HCT116 (cell line): ENCODE measurements at places on chromosomes 11 and 22. TPM values are rescaled to one million over a fixed set of nuclear protein-coding genes. Genes with fewer than 3 reads are reported as not detected.

Gene NLRP10
- not detected for total RNA-seq

Gene TRIM49C
- total RNA-seq, result not detected

Gene FAM227A
- 3.9 TPM for total RNA-seq

Gene ANO9
- 70.3 TPM for total RNA-seq

DNA sequence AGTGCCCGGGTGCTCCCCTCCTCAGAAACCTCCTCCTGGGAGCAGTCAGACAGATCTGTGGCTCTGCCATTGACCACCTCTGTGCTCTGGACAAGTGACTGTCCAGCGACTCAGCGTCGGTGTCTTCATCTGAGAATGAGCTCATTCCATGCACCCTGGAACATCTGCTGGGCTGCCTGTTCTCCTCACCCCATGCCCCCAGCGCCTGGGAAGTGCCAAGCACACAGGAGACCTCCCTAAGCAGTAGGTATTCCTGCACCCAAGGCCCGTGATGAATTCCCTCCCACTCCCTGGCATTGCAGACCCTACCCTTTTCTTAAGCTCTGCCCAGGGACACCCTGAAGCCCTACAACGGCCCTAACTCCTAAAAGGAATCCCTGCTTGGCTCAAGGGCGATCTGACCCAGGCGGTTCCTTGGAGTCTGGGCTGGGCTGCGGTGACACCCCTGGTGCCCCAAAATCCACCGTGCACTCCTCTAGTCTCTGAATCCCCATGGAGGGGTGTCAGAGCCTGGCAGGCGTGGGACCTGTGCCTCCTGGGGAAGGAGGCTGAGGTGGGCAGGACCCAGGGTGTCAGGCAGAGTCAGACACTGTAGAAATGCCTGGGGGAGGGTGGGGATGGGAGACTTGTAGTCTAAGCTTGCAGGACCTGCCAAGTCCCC is 92.0 kb downstream of the CEP164 start:
- no peak for DNase-seq

- DNase-seq, result no peak
These were observed 45.2 kb downstream of the GRIK4 start for GRCh38 chr11:120556797-120557196.

GRCh38 chr11:2586793-2587131 is 113.0 kb downstream of the KCNQ1OT1 start:
- DNase-seq, result no peak

DNA sequence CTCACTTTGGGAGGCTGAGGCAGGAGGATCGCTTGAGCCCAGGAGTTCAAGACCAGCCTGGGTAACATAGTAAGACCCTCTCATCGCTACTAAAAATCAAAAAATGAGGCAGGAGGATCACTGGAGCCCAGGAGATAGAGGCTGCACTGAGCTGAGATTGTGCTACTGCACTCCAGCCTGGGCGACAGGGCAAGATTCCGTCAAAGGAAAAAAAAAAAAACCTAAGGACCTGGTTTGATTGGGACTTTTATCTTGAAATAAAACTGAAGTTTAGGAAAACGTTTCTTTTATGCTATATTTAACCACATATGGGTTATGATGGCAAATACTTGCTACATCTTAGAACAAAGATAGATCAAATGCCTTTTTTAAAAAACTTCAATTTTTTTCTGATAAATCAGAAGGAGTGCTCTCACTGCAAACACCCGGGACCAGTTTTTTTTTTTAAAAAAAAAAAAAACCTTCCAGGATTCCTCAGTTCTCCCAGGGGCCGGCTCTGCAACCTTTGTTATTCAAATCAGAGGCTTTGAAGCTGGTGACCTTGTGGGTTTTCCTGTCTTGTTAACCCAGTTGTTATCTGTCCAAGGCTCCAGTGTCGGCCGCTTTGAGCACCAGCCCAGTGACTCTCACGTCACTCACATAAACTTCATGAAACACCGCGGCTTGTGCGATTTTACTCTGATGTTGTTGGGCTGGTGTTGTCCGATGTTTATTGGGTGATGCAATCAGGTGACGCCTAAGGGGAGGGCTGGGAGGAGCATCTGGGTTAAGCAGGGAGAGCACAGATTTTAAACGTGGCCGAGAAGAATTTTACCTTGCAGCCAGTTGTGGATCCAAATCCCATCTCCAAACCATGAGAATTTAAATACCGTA is 24.7 kb upstream of the SLC22A12 start:
- peak; percentile 92 for DNase-seq

- DNase-seq, result no peak
These were observed 519.6 kb downstream of the SOX6 start for GRCh38 chr11:15836795-15837194.

DNA sequence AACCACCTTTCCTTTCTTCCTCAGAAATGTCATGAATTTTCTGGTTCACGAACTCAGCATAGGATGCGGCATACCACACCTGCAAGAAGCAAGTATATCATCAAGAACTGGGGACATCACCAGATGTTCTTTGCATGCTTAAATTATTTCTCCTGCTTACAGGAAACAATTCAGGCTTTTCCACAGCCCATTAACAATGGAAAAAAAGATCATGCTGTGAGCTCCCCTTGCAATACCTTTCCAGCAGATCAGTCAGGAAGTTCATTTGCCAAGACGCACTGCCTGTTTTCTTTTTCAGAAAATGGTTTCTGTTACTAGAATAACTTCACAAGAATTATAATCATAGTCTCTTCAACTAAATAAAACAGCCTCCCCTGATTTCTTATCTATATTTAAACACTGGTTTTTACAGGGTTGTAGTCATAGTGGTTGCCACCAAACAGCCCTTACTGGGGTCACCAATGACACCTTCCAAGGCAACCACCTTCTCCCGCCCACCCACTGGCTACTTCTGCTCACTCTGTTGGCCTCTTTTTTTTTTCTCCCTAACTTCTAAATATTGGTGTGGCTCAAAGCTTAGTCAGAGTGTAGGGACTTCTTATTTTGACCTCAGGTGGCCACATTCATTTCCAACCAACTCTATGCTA is 42.3 kb upstream of the NFRKB start:
- DNase-seq, result no peak

- DNase-seq, result no peak
These were observed 55.6 kb upstream of the RRM1 start for GRCh38 chr11:4039011-4039410.

GRCh38 chr11:2389377-2390026 is 11.0 kb upstream of the TSSC4 start:
- DNase-seq, result no peak

DNA sequence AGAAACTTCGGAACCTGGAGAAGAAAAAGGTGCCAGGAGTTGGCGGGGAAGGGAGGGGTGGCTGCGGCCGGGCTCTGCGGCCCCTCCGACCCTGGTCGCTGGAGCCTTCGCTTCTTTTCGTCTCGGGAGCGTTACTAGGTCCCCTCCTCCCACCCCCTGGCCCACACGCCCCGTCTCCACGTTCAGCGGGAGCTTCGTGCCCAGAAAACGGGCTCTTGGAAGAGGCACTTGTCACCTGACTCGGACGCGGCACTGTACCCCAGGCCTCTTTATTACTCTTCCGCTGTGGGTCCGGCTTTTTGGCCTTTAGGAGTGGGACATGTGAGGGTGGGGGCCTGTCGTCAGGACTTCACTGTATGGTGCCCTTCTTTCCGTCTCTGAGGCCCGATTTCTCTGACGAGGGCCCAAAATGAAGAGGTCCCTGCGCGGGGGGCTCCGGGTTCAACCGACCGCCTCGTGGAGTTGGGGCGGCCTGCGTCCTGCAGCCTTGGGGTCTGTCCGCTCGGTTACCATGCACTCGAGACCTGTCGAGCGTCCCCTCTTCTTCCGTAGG is 1.2 kb downstream of the CAPRIN1 start:
- DNase-seq, result no peak

- no peak for DNase-seq
These were observed 36.0 kb downstream of the DDIAS start for GRCh38 chr11:82937554-82937953.

DNA sequence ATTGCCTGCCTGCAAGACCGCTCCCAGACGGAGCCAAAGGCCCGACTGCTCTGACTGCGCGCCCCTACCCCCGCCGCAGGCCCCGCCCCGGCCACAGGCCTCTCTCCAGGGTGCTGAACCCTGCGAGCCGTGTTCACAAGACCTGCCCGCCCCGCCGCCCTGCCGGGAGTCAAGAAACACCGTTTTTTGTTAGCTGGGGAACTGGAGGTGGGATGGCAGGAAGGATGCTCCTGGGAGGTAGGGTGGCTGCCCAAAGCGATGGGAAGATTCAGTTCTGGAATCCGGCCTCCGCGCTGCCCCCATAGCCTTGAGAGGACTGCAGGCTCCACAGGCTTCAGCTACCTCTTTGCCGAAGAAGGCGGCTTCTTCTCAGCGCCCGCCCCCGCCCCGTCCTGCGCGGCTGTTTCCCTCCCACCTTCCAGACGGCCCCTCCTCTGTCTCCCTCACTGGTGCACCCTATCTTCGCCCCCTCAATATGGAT is 2.7 kb upstream of the PDE2A start:
- DNase-seq, result no peak

DNA sequence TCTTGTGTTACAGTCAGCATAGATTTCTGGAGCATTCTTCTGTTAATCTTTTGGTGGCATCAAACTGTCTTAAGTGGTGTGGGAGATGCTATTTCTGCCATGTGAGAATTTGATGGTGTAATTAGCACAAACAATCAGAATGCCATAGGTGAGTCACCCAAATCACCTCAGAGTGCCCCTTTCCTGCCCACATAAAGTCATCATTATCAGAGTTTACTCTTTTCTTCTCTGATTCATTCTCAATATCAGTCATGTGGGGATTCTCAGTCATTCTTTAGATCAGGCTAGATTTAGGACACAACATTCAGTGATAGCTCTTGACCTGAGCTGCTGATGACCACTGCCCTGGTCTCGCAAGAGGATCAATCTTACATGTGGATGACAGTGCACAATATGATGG is 23.7 kb upstream of the MS4A6A start:
- DNase-seq, result no peak

DNA sequence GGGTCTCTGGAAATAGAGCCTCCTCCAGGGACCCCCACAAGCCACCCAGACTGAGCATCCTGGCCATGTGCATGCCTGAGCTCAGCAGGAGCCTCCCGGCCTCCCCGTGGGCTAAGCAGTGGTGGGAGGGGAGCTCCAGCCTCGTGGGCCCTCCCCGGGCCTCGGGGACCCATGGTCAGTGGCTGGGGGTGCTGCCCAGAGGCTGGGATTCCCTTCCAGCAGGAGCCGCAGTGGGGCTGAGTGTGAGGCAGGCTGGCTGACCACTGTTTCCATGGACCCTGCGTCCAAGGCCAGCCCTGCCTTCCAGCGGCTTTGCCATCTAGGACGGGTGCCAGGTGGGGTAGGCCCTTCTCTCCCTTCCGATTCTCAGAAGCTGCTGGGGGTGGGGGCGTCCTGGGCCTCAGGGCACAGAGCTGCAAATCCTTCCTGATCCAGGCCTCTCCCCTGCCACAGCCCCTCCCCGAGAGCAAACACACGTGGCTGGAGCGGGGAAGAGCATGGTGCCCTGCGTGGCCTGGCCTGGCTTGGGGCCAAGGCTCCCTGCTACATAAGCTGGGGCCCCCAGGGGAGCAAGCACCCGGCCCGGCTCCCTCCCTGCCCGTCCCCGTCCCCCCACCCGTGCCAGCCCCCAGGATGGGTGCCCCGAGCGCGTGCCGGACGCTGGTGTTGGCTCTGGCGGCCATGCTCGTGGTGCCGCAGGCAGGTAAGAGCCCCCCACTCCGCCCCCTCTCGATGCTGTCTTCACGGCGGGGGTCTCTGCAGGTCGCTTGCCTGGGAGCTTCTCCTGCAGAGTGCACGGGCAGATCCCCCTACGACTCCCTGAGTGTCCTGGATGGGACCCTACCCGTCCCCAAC is at the start of gene MUC5B:
Gene MUC5B (plus strand): TSS at position 576 of the 855 bp plus-strand sequence. CDS start 58 bp downstream, at position 634.
- DNase-seq, result no peak

GRCh38 chr22:28051787-28052356 is 132.8 kb upstream of the PITPNB start:
- DNase-seq, result peak; percentile 29

- no peak for DNase-seq
These were observed 28.1 kb downstream of the NRXN2 start for GRCh38 chr11:64694821-64695365.

- peak; percentile 41 for DNase-seq
These were observed 159.2 kb downstream of the MSANTD4 start for GRCh38 chr11:105862736-105863367.

- no peak for DNase-seq
These were observed 488.6 kb downstream of the METTL15 start for GRCh38 chr11:28596816-28597215.

DNA sequence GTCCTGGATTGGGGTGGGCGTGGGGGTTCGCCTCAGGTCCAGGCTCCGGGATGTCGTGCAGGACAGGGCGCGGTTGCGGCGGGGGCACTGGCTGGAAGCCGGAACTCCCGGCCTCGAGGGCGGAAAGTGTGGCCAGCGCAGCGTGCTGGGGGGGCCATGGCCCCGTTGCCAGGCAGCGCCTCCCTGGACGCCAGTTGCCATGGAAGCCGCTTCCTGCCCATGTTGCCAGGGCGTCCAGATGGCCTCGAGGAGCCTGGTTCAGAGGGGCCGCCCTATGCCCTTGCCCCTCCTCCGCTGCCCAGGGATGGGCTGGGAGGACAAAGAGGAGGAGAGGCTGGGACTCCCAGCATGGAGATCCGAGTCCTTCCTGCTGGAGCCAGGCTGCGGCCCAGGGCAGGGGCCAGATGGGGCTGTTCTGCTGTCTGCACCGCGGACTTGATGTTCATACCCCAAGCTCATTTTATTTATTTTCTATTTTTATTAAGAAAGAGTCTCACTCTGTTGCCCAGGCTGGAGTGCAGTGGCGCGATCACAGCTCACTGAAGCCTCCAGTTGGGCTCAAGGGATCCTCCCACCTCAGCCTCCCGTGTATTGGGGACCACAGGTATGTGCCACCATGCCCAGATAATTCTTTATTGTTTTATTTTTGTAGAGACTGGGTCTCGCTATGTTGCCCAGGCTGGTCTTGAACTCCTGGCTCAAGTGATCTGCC is 4.6 kb upstream of the CCDC188 start:
- DNase-seq, result no peak

DNA sequence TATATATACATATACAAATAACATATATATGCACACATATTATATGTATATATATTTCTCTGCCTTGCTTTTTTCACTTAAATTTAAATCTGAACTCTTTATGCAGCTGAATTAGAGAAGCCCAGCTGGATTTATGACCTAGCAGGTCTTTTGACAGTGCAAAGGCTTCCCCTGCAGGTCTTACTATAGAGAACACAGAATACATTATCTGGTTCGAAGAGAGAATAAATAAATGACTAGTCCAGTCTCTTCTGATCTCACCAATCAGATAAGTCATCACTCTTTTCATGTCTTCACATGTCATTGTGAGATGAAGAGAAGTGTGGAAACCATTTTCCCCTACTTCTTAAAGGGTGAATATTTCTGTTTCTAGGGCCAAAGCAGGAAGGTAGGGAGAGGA is 58.2 kb downstream of the OR10A6 start:
- no peak for DNase-seq
